Stimulated activated CD8-positive, alpha-beta memory T cell treated with anti-CD3 and anti-CD28 coated beads, Interleukin-4, amount 100 ng/mL, for 24 hours (primary cell): ENCODE measurements at places on chromosomes 2 and 18.

- DNase-seq: no peak
Measured at GRCh38 chr2:224555823-224556366, 29.3 kb downstream of the CUL3 start.

GRCh38 chr2:104501342-104501741 is 352.6 kb upstream of the POU3F3 start:
- no peak for DNase-seq

DNA sequence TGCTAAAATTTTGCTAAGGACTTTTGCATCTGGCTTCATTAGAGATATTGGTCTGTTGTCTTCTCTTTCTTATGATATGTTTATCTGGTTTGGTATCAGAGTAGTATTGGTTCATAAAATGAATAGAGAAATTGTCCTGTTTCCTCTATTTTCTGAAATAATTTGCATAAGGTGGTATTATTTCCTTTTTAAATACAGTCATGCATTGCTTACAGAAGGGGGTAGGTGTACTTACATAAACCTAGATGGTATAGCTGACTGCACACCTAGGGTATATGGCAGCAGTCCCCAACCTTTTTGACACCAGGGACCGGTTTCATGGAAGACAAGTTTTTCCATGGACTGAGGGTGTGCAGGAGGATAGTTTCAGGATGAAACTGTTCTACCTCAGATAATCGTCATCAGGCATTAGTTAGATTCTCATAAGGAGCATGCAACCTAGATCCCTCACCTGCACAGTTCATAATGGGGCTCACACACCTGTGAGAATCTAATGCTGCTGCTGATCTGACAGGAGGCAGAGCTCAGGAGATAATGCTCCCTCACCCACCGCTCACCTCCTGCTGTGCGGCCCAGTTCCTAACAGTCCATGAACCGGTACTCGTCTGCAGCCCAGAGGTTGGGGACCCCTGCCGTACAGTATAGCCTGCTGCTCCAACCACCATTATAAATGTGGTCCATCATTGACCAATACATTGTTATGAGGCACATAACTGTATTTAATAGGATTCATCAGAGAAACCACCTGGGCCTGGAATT is 189.2 kb downstream of the FAM210A start:
- DNase-seq: no peak

- no peak for DNase-seq
Measured at GRCh38 chr2:119671752-119672151, 7.2 kb upstream of the TMEM177 start.

- DNase-seq: no peak
Measured at GRCh38 chr2:230925879-230926765, 1.1 kb upstream of the GPR55 start.

DNA sequence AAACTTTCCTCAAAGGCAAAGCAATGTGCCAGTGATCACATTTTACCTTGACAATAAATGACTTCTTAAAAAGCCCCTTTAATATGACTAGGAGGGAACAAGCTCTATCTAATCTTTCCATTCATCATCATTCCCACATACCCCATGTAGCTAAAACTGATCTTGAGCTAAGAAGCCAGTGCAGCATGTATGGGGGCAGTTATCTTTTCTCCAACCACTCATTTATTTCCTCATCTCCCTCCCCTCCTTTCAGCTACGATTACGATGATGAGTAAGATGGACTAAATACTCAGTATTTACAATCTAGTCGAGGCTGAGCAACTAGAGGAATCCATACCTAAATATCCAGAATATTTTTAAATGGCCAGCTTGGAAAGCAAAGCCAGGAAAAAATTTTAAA is 35.5 kb downstream of the PNO1 start:
- DNase-seq: no peak

- no peak for DNase-seq
Measured at GRCh38 chr18:52337276-52337675, 2.7 kb upstream of the DCC start.

DNA sequence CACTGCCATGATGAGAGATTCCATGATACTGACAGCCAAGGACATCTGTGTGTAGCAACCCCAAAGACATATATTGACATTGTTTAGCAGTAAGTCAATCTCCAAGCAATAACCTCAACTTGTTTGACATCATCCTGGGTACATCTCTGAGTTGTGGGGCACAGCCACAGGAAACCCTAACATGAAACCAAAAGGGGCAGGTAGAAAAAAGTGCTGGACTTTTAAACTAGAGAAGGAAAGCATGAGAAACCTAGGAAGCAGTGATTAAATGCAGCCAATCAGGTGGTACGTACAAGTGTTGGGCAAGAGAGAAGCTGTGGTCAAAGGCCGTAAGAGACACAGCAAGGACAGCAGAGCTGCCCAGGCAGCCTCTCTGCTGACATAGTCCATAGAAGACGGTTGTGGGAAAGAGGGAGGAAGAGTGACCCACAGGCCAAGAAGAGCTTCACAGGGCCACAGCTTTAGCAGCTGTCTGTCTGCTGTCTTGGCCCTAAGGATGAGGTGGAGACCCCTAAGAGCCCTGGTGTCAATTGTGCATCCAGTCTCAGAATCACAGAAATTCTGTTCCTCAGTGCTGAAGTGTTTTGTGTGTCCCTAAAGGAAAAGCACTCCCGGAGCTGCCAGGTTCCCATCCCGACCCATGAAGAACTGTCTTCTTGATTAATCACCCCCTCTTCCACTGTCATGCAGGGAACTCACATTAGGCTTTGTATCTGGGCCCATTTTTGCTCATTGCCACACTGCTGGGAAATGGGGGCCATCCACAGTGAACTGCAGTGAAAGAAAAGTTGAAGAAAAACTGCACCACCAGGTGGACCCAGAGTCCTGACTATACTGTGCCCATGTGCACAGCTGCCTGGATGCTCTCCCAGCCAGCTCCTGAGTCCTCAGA is 25.4 kb upstream of the CHN1 start:
- DNase-seq: no peak

GRCh38 chr18:10351219-10351818 is 103.1 kb upstream of the APCDD1 start:
- no peak for DNase-seq
